ENCODE measurements at places on chromosomes 7 and 10.
A peak's percentile ranks its signal among the peaks of the same experiment; 100 is the strongest.

GRCh38 chr7:20183086-20183485, 34.1 kb downstream of the MACC1 start:
- DNase-seq = no peak

- no peak for DNase-seq
These were observed 47.7 kb upstream of the ATRNL1 start for GRCh38 chr10:115045499-115045898.

DNA sequence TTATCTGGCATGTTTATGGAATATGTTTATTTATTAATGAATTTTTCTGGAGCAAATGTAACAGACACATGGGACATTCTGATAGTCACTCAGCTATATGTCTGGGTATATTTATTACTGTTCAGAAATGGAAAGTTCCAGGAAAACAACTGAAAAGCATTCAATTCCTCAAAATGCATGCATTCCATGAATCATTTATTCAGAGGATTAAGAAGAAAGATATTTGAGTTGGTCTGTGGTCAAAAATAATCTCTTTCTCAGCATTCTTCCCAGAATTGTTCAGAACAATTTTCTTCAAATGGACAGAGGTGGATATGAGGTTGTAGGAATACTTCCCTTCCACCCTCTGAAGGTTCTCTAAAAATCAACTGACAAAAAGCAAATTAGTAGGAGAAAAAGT, 97.6 kb upstream of the ITGB1 start:
- DNase-seq = no peak

GRCh38 chr10:47374611-47375536, 9.2 kb downstream of the ZNF488 start:
- DNase-seq = no peak

- peak; percentile 94 for DNase-seq
These were observed at the start of gene TBC1D12 for GRCh38 chr10:94402204-94402842. TBC1D12 (plus strand) TSS chr10:94402541; CDS start chr10:94402614, 73 bp downstream.

- DNase-seq = no peak
These were observed 64.5 kb upstream of the BTBD16 start for GRCh38 chr10:122206471-122207065.

DNA sequence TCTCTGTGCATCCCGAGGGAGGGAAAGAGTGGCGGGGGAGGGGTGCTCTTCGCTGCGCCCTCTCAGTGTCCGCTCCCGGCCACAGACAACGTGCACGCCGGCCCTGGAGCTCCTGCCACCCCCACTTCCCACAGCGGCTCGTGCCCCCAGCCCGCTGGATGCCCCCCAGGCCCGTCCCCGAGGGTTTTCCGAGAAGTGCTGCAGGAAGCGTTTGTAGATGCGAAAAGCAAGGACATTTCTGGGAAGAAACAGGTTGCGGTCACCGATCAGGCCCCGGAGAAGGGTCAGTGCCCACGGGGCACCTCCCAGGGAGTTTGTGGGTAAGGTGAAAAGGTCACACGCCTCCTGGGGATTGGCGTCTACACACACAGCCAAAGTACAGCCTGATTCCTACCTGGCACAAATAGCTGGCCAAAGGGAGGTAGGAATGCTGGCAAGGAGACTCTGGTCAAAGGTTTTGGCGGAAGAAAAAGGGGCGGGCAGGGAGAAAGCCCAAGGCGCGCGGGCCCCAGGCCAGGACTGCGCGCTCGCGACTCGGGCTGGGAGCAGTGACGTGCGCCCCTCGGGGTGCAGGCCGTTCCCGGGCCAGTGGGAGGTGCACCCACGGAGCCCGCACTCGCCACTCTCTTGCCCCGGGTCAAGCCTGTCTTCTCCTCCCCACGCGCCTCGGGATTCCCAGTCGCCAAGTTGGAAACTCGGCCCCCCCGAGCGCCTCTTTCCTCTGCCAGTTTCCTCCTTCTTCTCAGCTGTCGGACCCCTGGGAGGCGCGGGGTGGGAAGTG, 1.5 kb upstream of the NRP1 start:
- DNase-seq = no peak

- no peak for DNase-seq
These were observed 29.1 kb downstream of the CELF2 start for GRCh38 chr10:11046776-11047160.

GRCh38 chr10:23585666-23586065, 146.8 kb downstream of the OTUD1 start:
- DNase-seq = no peak

DNA sequence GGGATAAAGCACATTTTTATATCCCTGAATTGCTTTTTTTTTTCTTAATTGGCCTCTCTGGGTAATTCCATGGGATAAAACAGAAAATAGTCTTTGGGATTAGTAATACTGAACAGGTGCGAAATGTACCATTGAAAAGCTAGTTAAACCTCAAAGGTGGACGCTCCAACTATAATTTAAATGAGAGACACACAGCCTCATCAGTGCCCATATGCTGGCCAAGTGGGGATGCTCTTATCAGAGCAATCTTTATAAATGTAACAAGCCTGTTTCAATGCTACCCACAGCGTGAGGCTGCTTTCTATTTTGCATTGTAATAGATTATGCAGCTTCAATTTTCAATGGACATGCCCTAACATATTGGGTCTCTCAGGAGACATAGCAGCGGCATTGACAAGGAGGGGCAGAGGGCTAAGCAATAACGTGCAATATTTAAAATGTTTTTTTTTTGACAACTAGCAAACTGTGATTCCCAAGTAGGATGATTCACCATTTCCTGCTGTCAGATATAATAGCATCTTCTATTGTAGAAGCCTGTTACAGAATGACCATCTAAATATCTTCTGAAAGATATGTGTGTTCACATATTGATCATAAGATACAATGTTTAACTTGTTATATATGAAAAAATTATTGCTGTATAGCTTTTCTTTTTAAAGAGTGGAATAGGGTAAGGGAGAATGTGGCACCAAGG, 91.3 kb upstream of the BET1 start:
- DNase-seq = peak; percentile 1

- no peak for DNase-seq
These were observed 103.0 kb downstream of the PARP12 start for GRCh38 chr7:139959718-139960117.

DNA sequence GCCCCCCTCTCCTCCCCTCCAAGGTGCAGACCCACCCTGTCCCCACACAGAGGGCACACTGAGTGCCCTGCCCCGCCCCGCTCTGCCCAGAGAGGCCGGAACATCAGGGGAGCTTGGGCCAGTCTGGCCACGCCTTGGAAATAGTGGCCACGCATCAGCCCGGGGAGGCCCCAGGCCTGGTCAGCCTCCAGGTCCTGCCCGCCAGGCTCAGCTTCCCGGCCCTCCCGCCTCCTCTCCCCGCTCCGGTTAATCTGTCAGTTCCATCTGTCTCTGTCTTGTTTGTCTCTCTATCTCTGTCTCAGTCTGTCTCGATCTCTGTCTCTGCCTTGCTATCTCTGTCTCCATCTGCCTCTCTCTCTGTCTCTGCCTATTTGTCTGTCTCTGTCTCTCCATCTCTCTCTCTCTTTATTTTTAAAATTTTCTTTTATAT, 28.9 kb upstream of the TNRC18 start:
- no peak for DNase-seq

- no peak for DNase-seq
These were observed 37.8 kb upstream of the DIP2C start for GRCh38 chr10:727162-727790.

- peak; percentile 40 for DNase-seq
These were observed 473 bp downstream of the CYP51A1 start for GRCh38 chr7:92133737-92134270.

GRCh38 chr7:2908103-2908683, 64.1 kb upstream of the GNA12 start:
- no peak for DNase-seq
